ENCODE measurements at places on chromosomes 12 and 14.

DNA sequence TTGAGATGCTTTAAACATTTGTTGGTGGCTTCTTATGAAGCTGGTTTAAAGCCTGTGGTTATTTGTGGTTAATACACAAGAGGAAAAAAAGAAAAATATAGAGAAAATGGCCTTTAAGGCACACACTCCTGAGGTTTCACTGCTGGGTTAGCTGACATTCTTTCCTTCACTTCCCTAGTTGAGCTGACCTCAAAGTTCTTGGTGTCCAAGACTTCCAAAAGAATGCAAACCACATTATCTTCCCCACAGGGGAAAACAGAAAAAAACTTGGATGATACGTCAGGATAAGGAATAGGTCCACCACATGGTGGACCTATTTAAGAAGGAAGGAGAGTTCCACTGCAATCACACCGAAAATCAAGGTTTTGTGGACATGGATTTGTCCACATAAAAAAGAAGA, 94.3 kb downstream of the SLC25A21 start:
- DNase-seq: no peak

- DNase-seq: no peak
Observed at GRCh38 chr14:36671149-36671548, 9.5 kb downstream of the PAX9 start.

- no peak for DNase-seq
Observed at GRCh38 chr12:121794534-121795033, 1.1 kb upstream of the RHOF start.

- no peak for DNase-seq
Observed at GRCh38 chr14:75539561-75540478, 17.6 kb downstream of the BATF start.

- no peak for DNase-seq
Observed at GRCh38 chr14:104738375-104739019, 14.4 kb upstream of the SIVA1 start.

DNA sequence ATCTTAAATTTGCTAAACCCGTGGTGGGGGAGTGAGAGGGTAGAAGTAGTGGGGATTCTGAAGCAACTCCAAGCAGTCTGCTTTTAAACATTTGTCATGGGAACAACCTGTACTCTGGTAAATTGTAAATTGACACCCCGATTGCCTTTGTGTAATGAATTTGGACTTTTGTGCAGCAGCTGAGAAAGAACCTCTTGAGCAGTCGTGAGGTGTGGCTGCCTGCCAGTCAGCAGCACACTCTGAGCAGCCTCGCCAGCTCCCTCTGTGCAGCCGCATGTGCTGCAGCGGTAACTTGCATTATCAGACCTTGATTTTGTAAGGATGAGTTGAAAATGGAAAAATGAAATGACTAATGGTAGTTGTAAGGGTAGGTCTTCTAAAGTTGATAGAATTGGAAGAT, 74.3 kb downstream of the SUSD6 start:
- DNase-seq: peak; percentile 61
